Peyer's patch (tissue), 4 donors: ENCODE measurements at places on chromosomes 5 and 9. TPM values are rescaled to one million over a fixed set of nuclear protein-coding genes. Genes with fewer than 3 reads are reported as not detected.

DND1 gene
- 5.0 TPM for total RNA-seq

KIF12 gene
- 29.7 TPM for total RNA-seq

CFAP157 gene
- 0.27 TPM for total RNA-seq

C9orf153 gene
- 0.54 TPM for total RNA-seq

DAB2IP gene
- 63.3 TPM for total RNA-seq

KIAA1958 gene
- total RNA-seq = 17.2 TPM

C9orf152 gene
- total RNA-seq = 9.9 TPM

TXNDC15 gene
- 81.7 TPM for total RNA-seq

GRM6 gene
- not detected for total RNA-seq

ACSL6 gene
- not detected for total RNA-seq
